ENCODE measurements at places on chromosomes 1 and 21. TPM values are rescaled to one million over a fixed set of nuclear protein-coding genes. Genes with fewer than 3 reads are reported as not detected.

- peak; percentile 37 for DNase-seq
These were observed 1.0 kb downstream of the SLC35D1 start for GRCh38 chr1:67052741-67053534.

GUCA2B gene
- not detected for polyA plus RNA-seq

GRCh38 chr1:147351140-147351835, 108.8 kb downstream of the CHD1L start:
- DNase-seq: no peak

- DNase-seq: no peak
These were observed 17.5 kb downstream of the INSRR start for GRCh38 chr1:156841295-156841855.

- DNase-seq: peak; percentile 67
These were observed 116.0 kb upstream of the ZNHIT6 start for GRCh38 chr1:85824066-85824840.

FCMR gene
- 1.4 TPM for polyA plus RNA-seq

GRCh38 chr1:22731924-22732720, 21.5 kb downstream of the EPHB2 start:
- DNase-seq: no peak

NEXN gene
- 41.8 TPM for polyA plus RNA-seq

ZC3H11A gene
- polyA plus RNA-seq: 144 TPM

ERG gene
- 36.7 TPM for polyA plus RNA-seq

DNA sequence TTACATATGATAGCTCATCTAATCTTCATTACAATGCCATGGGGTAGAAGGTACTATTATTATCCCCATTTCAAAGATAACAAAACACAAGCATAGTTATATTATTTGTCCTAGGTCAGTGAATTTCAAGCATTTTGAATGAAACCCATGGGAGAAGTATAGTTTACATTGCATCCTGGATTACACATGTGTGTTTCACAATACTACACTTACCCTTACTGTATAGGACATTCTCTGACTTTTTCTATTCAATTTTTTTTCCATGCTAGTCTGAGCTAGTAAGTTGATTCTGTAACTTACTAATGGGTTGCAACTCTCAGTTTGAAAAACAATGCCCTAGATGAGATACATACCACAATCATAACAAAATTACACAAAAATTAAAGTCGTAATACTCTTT, 8.7 kb upstream of the GPX7 start:
- DNase-seq: no peak

GRCh38 chr1:1880617-1881312, 10.1 kb downstream of the GNB1 start:
- no peak for DNase-seq

- DNase-seq: no peak
These were observed 93.6 kb downstream of the PKN2 start for GRCh38 chr1:88777604-88778149.

- no peak for DNase-seq
These were observed 25.1 kb upstream of the PLEKHA6 start for GRCh38 chr1:204384636-204385352.

GRCh38 chr1:94406446-94406845, 11.7 kb upstream of the ABCD3 start:
- no peak for DNase-seq
